Aorta (tissue), 5 donors: ENCODE measurements at places on chromosomes 4 and X.

GRCh38 chr4:40280586-40280985, 54.5 kb upstream of the CHRNA9 start:
- DNase-seq, result no peak

DNA sequence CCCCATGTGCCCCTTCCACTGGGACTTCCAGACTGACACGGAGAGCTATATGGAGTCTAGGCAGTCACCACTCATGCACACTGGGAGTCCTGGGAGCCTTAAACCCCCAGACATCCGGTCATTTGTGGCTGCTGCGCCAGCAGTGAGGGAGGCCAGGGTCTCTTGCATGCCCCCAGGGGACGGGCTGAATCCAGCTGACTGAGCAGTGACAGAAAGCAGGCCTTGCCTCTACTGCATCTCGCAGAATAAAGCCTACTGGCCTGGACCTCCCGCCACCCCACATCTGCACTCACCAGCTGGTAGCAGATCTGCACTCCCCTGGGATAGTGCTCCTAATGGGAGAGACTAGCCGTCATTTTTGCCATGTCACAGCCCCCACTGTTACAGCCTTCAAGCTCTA, 1234.2 kb downstream of the FAM133A start:
- DNase-seq, result no peak

DNA sequence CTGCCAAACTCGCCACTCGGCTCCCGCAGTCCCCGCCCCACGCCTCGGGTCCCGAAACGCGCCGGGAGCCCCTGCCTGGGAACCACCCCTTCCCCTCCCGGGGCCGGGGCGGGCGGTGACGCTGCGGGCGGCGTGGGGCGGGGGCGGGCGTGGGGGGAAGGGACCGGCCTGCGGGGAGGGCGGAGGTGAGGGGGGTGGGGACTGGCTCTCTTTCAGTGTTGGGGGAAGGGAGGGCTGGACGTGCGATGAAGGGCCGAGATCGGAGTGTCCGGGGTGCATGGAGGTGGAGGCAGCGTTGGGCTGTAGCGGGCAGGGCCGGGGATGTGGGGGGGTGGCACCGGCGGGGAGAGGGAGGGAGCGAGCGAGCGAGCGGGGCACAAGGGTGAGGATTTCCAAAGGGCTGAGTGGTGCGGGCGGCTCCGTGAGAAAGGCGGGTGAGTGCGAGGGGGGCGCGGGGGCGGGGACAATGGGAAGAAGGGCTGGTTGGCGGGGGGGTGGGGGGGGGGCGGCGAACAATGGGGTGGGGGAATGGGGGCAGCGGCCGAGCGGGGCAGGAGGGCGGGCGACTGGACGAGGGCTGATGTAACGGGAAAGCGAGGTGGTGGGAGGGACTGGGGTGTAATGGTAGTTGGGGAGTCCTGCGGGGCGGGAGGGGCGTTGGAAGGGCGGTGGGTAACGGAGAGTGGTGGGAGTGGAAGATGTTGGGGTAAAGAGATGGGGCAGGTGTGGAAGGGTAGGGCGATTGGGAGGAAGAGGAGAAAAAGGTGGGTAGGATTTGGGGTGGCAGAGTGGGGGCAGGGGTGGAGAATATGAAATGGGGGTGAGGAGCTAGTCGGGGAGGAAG, 578 bp downstream of the DCUN1D4 start:
- DNase-seq, result peak; percentile 92

GRCh38 chrX:122168241-122168640, 1015.8 kb upstream of the GRIA3 start:
- no peak for DNase-seq

GRCh38 chr4:40502220-40502619, 127.4 kb downstream of the RBM47 start:
- DNase-seq, result no peak
